ENCODE measurements at places on chromosomes 7 and 10.

DNA sequence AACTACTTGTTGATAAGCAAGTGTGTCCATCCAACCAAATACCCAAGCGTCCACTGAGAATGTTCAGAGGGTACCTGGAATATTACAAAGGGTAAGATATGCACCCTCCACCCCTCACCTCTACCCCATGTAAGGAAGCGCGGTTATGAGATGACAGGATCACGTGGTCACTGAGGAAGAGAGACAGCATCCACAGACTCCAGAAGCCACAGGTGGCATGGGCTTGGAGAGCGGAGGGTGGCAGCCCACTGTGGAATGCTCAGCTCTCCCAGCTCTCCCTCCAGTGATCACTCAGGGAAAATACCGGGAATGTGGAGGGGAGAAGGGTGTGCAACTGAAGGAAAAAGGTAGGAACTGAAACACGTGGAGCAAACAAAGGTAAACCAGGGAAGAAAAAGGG, 25.7 kb downstream of the SFMBT2 start:
- DNase-seq: no peak

GRCh38 chr7:114708646-114709045, 213.2 kb upstream of the MDFIC start:
- DNase-seq: no peak

DNA sequence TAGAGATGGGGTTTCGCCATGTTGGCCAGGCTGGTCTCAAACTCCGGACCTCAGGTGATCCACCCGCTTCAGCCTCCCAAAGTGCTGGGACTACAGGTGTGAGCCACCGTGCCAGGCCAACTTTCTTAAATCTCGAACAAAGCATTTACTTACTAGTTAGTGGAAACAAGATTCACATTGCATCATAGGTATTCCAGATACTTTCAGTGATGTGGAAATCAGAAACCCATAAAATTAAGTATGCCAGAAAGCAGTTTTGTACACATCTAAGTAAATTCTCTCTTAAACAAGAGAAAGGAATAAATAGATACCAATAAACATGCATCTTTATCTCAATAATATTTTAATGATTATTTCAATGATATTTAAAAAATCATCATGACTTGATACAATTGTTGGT, 75.5 kb downstream of the DGKI start:
- no peak for DNase-seq

- no peak for DNase-seq
These were observed 339.1 kb downstream of the HGF start for GRCh38 chr7:81430761-81431160.

DNA sequence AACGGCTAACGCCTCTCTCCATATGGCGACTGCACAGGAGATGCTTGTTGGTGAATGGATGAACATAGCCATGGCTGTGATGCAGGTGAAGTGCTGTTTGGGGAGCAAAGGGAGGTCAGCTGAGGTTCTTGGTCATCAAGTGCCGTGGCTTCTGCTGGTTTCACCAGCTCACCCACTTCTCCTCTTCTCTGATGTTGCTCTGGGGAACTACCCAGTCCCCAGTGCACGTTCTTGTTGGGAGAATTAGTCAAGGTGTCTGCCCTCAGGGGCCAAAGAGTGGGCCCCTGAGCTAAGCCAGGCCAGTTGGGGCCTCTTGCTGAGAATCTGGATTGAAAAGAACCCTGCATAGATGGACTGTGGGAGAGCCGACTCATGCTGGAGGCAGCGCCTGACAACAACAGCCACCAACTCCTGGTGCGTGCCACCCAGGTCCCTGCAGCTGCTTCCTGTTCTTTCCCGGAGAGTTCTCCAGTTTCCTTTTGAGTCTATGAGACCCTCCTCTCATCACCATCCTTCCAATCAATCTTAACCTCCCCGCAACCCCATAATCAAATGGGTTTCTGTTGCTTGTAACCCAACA, 3.0 kb downstream of the BTBD16 start:
- no peak for DNase-seq

GRCh38 chr7:150941351-150942000, 36.6 kb downstream of the KCNH2 start:
- DNase-seq: no peak

- DNase-seq: no peak
These were observed 440.5 kb downstream of the SEMA3D start for GRCh38 chr7:84746353-84746752.

DNA sequence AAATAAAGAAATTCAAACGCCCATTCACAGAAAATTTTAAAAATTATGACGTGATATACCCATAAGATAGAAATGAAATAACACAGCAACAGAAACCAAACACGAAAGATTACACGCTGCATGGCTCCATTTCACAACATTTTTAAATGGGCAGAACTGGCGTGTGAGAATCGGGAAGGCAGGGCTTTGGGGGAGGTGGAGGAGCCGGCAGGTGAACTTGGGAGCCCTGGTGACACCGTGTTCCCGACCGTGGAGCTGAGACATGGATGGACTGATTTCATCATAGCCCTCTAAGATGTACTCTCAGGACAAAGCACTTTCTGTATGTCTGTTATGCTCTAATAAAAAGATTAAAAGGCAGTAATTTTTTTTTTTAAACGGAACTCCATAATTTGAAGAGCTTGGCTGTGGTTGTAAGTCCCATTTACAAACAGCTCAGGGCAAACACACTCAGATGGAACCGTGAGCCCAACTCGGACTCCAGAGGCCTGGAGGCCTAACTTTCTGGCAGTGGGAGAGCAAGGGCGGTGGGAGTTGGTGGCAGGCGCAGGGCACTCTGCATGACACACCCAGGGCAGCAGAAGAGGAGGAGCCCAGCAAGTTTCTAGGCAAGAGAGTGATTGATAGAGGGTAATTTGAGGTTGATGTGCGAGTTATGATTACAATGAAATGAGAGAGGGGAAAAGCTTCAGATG, 203.4 kb downstream of the MAD1L1 start:
- no peak for DNase-seq

DNA sequence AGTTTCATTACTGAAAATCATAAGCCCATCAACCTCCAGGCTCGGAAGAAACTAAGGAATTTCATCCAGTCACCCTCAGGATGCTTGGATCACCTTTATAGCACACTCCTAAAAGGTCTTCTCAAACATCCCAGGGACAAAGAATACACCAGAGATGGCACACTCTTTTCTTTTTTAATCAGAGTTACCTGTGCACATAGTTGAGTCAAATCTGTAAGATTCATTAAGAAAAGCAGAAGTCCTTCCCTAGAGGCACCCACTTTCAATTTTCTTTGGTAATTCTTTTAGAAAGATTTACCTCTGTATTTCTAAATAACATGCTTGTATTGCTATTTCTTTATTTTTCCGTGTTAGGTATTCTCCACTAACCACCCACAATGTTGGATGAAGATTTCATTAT, 50.6 kb upstream of the IL6 start:
- DNase-seq: no peak

DNA sequence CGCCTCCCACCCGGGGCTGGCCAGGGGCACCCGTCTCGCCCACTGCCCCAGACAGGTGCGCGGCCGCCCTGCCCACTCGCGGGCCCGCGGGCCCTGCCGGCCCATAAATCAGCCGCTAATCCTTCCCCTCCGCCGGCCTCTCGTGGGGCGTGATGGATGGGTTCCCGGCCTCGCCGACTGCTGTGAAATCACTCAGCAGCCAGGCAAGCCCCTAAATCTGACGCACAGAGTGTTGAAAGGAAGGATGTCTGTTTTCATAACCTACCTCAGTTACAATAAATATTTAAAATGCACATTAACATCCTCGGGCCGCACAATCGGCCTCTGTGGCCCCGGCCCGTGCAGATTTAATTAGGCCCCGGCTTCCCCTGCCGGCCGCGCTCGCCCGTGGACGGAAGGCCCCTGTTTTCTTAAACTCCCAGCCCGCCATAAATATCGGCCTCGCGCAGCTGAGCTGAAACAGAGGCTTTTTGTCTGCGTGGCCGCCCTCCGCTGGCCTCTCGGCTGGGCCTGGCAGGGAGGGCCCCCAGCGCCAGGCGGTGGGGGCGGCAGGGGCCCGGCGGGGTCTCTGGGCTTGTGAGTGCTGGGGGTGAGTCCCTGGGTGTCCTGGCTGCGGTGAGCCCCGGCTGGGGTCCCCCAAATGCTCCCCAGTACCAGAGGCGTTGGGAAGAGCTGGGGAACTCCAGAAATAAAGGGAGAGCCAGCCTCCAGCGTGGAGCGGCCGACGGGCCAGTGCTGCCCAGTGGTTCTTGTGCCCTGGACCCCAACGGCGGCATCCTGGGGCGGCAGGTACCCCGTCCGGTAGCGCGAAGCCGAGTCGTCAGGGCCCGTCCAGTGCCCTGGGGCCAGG, 90.7 kb downstream of the UNCX start:
- peak; percentile 59 for DNase-seq

- no peak for DNase-seq
These were observed 10.1 kb downstream of the PFKFB3 start for GRCh38 chr10:6212806-6213205.

GRCh38 chr7:43834463-43835251, 34.7 kb downstream of the MRPS24 start:
- peak; percentile 11 for DNase-seq

- DNase-seq: no peak
These were observed 20.3 kb upstream of the IGF2BP3 start for GRCh38 chr7:23490357-23491135.

DNA sequence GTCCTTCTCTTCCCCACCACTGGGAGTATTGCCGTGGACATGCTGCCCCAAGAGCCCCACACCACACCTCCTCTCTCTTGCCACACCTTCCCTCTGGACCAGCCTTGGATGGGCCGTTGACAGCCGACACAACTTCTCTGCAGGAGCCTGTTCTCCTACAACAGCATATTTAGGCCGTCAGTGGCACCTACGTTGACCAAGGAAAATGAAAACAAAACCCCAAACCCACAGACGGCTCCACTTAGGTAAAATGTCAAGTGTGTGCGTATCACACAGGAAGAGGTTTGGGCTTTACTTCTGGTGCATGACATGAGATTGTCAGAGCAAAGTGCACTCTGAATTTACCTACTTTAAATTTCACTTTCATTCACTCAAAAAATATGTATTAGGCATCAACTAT, 246.6 kb downstream of the ZMYND11 start:
- DNase-seq: no peak

DNA sequence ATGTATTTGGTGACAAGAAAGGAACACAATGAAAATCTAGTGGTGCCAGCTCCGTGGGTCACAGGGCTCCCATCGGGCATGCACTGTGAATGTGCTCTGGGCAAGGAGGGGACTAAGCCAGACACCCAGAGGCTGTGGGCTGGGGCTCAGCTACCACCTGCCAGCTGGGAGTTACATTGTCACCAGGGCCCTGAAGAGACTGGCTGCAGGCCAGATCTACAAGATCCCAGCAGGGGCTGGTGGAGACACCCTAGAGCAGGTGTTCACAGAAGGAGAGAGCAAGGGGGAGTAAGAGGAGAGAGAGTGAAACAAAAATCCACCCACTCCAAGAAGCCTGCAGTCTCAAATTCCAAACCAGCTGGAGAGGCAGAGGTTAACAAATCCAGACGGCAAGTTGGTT, 116.6 kb upstream of the ADCY1 start:
- no peak for DNase-seq

GRCh38 chr10:49325916-49326783, 27.2 kb downstream of the C10orf71 start:
- DNase-seq: no peak

- no peak for DNase-seq
These were observed 27.7 kb downstream of the MET start for GRCh38 chr7:116699722-116700120.

DNA sequence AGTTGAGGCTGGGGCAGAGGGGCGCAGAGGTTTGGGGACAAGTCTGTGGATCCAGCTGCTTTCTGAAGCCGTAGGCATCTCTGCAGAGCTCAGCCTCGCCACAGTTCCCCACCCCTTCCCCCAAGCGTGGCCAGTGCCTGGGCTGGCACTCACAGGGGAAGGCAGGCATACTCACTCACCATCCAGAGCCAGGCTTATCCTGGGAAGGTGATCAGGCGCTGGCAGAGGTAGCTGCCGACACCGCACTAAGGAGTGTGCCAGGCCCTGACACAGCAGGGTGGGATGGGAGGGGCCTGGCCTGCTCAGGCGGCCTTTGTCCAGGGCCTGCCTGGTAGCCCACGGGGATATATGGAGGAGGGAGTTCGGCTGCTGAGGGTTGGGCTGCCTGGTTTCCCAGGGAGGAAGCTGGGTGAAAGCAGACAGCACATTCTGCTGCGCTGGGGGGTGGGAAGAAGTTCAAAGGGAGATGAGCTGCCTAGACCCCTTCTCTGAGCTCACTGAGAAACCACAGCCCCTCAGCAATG, 15.9 kb downstream of the VSIR start:
- DNase-seq: no peak

DNA sequence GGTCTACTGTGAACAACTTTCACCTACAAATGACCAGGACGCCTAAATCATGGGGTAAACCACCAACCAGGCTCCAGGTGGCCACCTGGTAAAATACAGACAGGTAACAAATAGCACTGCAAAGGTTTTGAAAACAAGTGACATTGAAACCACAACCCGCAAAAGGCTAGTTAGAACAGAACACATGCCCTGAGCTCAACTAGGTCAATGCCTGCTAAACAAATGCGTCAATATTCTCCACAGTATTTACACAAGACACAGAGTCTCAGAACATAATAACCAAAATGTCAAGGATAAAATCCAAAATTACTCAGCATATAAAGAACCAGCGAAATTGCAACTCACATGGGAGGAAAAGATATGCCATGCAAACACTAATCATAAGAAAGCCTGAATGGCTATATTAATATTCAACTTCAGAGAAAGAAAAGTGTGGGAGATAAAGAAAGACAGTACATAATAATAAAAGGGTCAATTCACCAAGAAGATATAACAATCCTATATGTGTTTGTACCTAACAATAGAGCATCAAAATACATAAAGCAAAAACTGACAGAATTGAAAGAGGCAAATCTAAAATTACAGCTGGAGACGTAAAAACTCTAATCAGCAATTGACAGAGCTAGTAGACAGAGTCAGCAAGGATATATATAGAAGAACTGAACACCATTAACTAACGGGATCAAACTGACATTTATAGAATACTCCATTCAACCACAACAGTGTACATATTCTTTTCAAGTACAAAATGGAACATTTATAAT, 47.6 kb downstream of the SMURF1 start:
- DNase-seq: peak; percentile 27

- no peak for DNase-seq
These were observed 17.6 kb downstream of the FKBP6 start for GRCh38 chr7:73345538-73345937.

DNA sequence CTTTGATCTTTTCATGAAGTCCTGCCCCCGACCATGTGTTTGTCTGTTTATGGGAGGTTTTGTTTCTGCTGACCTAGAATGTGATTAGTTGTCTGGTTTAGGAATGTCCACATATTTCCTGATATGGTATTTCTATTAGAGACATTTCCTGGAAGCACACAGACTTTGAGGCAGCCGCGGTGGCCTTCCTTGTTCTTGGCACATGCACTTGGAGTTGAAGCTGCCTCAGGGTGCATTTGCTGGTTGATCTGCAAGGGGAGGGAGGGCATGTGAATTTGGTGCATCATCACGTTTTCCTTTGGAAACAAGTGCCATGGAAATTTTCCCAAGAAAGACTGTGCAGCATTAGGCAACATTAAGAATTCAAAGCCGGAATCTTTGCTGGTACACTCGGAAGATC, 328.7 kb downstream of the PAXIP1 start:
- DNase-seq: no peak

DNA sequence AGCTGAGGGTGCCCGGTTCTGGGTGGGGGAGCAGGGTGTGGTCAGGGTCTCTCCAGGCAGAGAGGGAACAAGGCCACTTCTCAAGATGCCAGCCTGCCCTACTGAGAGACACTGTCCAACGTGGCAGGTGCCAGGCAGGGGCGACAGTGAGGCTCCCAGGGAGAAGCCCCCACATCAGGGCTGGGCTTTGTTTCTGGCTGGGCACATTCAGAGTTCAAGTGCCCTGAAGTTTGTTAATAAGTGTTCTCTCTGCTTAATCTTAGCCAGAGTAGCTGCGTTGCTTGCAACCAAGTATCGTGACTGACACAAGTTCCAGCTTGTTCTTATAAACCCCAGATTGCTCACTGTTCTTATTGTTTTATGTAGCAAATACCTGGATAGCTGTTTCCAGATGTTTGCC, 21.8 kb downstream of the FOXL3 start:
- DNase-seq: no peak
